Smooth muscle cell of the brain vasculature (primary cell): ENCODE measurements at places on chromosomes 5 and 9.

DNA sequence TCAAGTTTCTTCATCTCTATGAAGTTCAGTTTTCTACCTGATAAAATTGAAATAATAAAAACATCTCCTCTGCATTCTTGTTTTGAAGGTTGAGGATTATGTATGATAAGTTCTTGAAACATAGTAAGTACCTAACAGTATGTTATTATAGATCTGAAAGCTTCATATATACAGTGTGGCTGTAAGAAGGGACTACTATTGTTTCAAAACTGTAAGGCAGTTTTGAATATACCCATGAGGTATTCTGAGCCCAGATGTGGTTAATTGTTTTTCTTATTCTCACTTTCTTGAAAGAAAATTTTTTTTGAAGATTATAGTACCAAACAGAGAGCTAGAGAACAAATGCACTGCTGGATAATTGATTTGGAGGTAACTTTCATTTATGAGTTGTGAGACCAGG, 383.2 kb downstream of the CHSY3 start:
- DNase-seq = no peak

DNA sequence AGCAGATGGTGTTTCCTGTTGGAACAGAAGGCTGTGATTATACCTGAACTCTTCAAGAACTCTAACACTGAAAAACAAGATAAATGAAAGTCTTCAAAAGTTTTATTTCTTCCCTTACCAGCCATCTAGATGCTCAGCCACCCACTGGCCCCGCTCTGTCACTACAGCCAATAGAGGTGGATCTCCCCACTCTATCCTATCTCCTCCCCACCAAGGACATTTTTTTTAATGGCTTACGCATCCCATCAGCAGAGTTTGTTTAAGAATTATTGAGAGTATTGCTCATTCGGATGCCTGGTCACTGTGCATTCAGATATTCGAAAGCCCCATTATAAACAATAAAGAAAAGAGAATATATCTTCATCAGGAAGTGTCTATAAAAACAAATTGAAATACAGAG, 159.4 kb downstream of the RASEF start:
- DNase-seq = no peak

DNA sequence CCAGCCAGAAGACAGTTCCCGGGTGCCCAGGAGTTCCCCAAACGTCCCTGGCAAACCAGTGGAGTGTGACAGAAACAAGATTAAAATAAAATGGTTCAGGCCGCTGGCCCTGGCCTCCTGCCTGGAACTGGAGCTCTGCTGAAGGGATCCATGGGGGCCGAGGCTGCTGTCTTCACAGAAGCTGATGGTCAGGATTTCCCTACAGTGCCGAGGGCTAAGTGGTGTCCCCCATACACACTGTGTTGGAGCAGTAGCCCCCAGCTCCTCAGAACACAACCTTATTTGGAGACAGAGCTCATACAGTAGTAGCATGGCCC, 55.9 kb downstream of the MRPL36 start:
- no peak for DNase-seq

DNA sequence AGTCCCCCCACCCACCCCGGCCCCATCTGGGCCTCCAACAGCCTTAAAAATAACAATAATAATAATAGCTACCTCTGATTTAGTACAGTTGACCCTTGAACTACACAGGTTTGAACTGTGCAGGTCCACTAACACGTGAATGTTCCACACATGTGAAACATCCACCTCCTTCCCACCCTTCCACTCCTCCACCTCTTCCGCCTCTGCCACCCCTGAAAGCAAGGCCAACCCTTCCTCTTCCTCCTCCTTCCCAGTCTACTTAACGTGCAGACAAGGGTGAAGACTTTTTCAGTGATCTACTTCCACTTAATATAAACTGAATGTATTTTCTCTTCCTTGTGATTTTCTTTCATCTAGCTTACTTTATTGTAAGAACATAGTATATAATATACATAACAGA, 10.8 kb downstream of the PDGFRB start:
- DNase-seq = no peak

DNA sequence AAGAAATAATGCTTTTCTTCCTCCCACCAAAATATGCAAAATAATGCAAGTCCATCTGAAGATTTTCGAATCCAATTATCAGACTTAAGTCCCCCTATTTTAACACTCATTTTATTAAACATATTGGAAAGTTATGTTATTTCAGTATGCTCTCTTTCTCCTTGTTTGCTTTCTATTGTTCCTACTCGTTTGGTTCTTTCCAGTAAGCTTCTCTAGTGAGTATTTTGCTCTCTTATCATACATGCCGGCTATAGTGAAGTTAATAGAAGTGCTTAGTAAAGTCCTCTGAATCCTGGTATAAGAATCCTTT, 517 bp downstream of the ALDH1A1 start:
- no peak for DNase-seq

- DNase-seq = no peak
These were observed 111.2 kb downstream of the UNC13B start for GRCh38 chr9:35272989-35273388.

- no peak for DNase-seq
These were observed 16.8 kb upstream of the ATP6V1G1 start for GRCh38 chr9:114570742-114571141.

GRCh38 chr9:83999141-83999918, 18.7 kb downstream of the RMI1 start:
- DNase-seq = no peak

- DNase-seq = peak; percentile 21
These were observed 1.0 kb upstream of the GOLGA1 start for GRCh38 chr9:124941679-124942561.

- DNase-seq = no peak
These were observed 42.4 kb downstream of the FYB1 start for GRCh38 chr5:39176759-39177630.

GRCh38 chr9:121857928-121858327, 206.5 kb downstream of the DAB2IP start:
- no peak for DNase-seq

- no peak for DNase-seq
These were observed 21.8 kb downstream of the GOLGA2 start for GRCh38 chr9:128253991-128254346.

- DNase-seq = no peak
These were observed 191.7 kb downstream of the CDK5RAP2 start for GRCh38 chr9:120388003-120388855.

- DNase-seq = no peak
These were observed 253.0 kb downstream of the HINT1 start for GRCh38 chr5:130912088-130912487.

DNA sequence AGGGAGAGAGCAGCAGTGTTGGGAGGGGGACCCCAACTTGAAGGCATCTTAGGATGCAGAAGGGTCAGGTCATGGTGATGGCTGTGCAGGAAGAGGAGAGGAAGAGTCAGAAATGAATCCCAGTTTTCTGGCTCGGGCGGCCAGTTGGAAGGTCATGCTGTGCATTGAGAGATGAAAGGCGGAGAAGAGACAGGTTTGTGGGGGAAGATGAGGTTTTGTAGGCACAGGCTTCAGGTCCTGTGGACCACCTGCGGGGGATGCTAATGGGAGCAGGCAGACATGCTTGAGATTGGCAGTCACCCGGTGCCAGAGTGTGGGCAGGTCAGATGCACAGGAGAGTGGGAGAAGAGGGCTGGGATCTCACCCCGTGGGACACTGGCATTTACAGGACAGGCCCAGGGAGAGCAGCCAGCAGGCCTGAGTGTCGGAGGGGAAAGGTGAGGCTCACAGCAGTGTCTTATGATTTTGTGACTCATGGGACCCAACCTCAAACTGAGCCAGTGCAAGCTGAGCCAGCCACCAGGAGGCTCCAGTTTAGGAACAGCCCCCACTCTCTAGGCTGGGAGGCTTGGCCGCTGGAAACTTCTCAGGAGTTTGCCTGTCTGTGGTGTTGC, 17.5 kb downstream of the STXBP1 start:
- no peak for DNase-seq

DNA sequence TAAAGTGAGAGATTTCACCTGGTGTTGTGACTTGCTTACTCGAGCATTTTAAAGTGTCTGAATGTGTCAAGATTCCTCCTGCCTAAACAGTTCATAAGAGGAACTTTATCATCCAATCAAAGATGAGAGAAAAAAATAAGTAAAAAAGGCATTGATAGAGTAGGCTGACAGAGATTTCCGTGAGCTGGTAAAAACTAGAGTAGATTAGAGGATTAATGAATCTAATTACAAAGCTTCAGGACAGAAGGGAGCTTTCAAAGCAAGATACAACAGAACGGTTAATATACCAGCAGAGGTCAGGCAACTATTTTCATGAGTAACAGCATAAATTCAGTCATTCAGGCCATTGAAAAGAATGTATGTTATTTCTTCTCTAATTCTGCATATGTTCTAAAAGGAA, 91.5 kb downstream of the ADAMTS6 start:
- no peak for DNase-seq

DNA sequence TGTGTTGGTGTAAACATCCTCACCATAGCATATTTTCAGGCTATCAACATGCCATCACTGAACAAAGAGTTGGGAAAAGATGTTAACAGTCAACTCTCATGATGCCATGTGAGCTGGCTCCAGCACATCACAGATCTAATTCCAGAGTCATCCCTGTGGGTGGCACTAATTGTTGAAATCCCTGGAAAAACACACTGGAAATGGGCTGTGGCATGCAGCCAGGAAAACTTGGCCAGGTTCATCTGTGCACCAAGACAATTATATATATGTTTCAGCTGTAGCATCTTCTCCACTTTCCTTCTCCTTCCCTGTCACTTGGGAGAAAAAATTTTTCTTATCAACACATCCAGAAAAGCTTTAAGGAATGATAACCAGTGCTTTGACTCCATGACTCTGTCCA, 313.7 kb downstream of the TRIM32 start:
- DNase-seq = no peak

DNA sequence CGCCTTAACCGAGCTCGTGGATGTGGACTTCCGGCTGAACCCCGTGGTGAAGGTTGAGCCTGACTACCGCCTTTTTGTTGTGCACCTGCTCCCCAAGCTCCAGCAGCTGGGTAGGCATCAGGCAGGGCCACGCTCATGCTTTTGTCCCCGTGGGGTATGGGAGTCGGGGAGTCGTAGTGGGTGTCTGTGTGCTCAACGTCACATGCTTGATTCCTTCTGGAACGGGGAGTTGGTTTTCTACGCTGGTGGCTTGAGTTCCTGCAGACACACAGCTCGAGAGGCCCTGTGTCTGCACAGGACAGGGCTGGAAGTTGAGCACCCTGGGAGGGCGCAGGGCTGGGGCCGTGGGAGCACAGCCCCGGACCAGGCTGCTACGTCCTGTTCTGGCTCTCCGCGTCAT, 8.0 kb downstream of the CEP72 start:
- no peak for DNase-seq

DNA sequence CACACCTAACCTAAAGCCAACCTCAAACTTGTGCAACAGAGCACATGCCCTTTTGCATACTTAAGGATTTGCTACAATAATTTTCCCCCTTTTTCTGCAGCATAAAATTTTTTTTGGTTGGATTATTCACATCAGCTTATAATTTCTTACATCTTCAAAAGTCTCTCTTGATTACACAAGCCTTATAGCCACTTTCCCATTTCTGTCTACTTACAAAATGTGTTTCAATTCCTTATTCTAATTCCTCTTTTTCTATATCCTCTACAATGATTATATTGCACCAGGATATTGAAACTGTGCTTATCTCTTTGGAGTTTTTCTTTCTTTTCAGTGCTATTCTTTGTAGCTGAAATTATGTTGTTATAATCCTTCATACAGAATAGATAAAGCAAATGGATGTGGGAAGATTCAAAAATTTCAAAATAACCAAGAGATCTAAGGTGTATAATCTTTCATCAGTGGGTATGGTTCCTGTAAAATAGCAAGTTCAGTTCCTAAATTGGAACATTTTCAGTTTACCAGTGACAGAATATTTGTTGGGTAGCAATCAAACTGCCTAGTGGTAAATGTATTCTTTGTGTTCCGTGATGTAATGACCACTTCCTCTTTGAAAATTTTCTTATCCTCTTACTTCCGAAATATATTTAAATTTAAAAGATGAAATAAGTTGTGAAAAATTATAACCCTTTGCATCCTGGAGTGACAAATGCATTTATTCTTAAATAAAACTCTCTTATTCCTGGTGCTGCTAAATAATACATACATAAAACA, 386.8 kb upstream of the CHD1 start:
- no peak for DNase-seq

- DNase-seq = no peak
These were observed 50.8 kb downstream of the MRPL36 start for GRCh38 chr5:1748845-1749244.

DNA sequence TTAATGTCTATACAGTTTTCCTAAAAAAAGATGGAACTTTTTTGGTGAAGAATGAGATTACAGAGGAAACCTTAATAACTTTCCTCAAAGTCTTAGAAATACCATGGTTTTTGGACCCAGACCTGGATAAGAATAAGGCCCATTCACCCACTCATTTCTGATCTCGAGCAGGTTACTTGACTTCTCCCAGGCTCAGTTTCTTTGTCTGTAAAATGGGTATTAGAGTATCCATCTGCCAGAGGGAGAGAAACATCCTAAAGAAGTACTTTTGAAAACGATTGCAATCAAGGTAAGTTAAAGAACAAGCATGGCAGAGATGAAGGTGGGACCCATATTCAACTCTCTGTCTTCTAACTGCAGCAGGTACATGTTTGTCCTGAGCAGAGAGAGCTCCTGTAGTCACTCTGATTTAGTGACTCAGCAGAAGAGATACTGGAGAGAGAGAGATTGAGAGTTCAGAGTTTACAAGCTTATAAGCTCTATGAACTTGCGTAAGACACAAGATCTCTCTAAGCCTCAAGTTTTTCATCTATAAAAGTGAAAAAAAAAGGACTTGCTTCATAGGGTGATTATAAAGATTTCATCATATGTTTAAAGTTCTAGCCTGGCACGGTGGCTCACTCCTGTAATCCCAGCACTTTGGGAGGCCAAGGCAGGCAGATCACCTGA, 379.4 kb upstream of the SGCD start:
- DNase-seq = no peak

GRCh38 chr5:169805527-169805934, 168.5 kb downstream of the DOCK2 start:
- DNase-seq = no peak

- no peak for DNase-seq
These were observed 97.1 kb upstream of the PRSS3 start for GRCh38 chr9:33698267-33698666.

GRCh38 chr5:76807296-76807695, 11.5 kb upstream of the F2RL1 start:
- DNase-seq = no peak

- no peak for DNase-seq
These were observed 374.7 kb upstream of the GRIN3A start for GRCh38 chr9:102113191-102113590.
